ENCODE measurements at places on chromosomes 1 and 21.
A peak's percentile ranks its signal among the peaks of the same experiment; 100 is the strongest.

- no peak for DNase-seq
Measured at GRCh38 chr1:40310129-40310461, 7.0 kb downstream of the COL9A2 start.

DNA sequence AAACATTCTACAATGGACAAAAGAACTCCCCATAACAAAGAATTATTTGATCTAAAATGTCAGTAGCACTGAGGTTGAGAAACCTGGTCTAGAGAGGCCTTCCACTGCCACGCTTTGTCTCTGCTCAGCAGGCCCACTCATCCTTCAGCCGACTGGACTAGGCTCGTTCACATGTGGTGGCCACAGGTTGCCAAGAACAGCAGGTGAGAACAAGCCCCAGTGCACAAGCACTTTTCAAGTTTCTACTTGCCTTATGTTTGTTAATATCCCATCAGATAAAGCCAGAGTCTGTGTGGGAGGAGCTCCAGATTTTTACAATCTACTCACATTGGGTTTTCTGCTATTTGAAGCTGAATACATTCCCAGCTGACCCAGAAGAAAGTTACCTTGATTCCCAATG is 9.1 kb upstream of the EFHD2 start:
- no peak for DNase-seq

DNA sequence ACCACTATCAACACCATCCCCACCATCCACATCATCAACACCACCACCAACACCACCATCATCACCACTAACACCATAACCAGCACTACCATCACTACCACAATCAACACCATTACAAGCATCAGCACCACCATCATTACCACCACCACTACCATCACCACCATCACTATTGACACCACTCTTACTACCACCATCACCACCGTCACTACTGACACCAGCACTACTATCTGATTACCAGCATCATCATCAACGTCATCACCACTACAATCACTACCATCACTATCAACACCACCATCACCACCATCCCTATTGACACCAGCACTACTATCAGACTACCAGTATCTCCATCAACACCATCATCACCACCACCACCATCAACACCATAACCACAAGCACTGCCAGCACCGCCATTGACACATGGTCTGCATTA is 106.1 kb upstream of the RUNX3 start:
- no peak for DNase-seq

DNA sequence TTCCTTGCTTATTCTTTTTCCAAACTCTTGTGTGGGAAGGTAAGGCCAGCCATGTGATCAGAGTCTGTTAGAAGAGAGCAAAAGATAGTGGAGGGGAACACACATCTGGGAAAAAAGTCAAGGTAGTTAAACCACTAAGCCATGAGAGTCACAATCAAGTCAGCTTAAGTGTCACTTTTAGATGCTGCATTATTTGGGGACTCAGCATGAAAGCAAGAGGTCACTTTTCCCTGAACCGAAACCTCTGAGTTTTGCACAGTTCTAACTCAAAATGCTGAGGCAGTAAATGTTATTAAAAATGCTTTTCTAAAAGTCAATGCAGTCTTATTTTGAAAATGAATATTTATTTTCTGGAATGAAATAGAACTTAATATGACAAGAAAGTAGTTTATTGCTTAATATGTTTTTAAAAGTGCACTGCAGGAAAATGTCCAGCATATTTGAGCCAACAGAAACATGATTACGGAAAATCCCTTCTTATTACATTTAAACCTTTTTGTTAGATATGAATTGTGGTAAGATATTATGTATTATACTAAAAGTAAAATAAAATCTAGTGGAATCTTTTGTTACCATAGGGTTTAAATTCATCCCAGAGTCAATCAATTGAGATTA is 69.3 kb downstream of the RBM11 start:
- DNase-seq = no peak

DNA sequence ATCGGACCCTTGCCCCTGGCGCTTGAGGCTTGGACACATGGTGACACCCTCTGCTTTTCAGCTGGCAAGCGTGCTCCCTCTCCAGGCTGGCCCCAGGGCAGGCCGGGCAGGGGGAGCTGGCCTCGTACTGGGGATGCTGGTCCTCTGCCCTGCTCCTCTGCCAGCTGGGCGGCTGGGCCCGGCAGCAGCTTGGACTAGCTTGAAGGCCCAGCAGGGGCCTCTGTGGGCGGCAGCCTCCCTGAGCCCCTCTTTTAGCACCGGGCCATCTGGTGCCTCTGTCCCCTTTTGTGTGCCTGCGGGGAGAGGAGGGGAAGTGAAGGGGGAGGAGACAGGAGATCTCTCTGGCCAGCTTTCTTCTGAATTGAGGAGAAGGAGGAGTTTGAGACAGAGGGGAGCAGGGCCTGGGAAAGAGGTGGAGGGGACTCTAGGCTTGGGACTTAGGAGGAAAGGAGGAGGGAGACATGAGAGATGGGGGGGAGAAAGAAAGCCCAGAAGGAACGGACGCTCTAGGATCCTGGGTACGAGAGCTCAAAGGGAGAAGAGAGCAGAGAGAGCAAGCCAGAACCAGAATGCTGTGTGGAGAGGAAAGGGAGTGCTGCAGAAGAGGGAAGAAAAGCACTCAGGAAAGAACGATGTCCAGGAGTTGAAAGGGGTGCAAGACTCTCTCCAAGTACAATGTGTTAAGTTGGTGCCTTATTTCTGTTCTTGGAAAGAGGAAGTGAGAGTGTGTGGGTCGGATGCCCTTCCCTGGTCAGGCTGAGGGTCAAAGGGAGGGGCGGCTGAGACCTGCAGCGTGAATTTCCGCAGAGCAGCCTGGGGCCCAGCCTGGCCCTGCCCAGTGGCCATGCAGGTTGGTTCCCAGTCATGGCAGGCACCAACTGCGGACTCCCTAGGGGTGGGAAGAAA is 40.3 kb downstream of the IER5 start:
- peak; percentile 91 for DNase-seq

DNA sequence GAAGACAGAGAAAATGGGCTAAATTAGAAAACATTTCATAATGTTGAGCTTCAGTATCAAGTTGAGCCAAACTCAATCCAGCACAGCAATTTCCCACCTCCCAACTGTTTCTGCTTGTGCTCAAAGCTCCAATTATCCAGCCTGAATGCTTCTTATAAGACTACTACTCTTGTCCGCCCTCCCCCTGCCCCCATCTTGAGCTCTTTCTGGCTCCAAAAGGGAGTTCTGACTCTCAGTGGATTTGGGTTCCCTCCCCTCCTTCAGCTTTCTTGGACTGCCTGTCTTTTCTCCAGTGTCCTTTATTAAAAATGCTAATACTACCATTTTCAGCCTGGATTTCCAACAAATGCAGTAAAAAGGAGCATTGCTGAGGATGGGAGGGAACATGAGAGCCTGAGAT is 174.8 kb downstream of the ASTN1 start:
- DNase-seq = no peak

DNA sequence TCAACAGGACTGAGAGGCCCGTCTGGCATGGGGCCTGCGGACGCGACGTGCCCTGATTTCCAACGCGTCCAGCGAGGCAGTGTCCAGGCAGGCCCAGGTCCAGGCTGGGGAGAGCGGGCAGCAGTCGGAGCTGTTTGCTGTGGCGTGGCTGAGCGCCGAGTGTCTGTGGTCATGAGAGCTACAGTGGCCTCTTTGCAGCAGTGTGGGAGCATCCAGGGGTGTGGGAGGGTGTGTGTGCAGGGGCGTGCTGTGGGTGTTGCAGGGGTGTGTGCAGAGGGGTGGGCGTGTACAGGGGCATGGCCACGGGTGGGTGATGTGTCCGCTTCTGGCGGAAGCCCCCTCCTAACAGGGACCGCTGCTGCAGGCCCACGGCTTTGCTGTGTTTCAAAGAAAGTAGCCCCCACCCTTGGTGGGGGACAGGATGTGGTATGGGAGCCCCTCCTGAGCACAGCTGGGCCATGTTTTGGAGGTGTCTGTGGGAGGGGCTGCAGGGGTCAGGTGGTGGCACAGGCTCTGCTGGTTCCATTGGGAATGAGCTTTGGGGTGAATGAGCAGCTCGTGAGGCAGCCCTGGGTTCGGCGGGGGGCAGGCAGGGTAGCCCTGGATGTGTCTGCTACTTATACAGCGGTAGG is 17.7 kb downstream of the PLCH2 start:
- no peak for DNase-seq

DNA sequence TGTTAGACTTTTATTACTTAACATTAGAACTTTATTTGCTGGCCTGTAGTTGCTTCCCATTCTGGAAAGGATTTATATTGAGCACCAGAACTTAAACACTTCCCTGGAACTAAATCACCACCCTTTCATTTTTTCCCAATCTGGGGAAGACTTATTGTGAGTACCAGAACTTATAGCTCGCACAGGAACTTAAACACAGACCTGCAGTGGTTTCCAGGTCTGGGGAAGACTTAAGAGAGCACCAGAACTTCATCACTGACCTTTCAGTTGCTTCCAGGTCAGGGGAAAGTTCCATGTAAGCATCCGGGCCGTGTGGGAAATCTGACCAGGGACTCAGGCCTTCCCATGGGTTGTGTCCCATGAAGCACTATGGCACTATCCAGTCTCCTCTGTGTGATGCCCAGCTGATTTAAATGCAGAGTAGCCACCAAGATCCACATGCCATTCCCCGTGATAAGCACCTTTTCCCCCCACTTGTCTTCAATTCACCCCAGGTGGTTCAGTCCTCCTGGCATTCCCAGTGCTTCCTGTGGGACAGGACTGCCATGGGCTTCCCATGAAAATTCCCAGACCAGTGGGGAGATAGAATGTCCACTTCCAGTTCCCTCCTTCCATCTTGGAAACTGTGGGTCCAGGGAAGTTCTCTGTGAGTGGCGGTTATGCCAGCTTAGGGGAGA is 48.9 kb downstream of the C4BPA start:
- DNase-seq = no peak

- DNase-seq = no peak
Measured at GRCh38 chr21:46029186-46029924, 47.8 kb downstream of the COL6A1 start.

DNA sequence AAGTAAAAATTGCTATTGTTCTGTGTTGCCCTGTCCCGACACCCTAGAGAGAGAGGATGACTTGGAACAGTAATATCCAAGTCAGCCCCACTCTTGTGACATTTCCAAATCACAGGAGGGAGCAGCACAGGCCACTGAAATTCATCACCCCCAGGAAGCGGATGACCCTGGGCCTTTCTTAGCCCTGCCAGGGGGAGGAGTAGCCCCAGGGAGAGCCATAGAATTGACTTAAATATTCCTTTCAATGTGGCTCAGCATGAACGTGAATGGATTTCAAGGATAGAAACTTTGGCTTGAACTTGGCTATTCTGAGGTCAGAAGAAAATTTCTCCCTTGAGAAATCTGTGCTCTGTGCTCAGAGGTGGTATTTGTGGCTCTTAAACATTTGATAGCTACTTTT is 80.6 kb downstream of the CENPF start:
- no peak for DNase-seq

DNA sequence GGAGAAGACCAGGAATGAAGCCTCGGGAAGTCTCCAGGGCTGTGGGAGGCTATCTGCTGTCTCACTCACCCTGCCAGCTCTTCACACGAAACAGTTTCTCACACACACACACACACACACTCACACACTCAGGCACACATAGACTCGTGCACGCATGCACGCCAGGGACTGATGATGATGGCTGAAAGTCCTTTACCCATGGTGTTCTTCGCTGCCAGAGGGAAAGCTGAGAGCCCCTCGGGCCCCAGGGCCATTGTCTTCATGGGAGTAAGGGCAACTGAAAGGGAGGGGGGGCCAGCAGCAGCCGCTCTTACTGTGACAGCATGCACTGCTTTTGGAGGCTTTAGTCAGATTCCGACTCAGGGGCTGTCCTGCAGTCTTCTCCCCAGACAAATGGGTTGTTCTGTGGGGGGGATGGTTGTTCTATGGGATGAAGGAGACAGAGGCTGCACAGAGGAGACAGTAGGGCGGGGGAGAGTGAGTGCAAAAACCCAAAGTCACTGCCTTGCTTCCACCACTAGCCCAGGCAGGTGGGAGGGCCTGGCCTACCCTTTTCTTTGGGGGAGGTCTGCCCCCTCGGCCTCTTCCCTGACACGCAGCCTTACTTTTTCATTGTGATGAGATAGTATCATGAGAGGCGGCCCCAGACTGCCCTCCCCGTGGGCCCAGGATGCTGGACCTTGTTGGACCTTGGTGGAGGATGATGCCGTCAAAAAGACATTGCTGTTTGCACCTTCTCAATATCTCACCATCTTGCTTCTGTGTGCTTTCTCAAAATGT is 29.0 kb downstream of the STUM start:
- no peak for DNase-seq

DNA sequence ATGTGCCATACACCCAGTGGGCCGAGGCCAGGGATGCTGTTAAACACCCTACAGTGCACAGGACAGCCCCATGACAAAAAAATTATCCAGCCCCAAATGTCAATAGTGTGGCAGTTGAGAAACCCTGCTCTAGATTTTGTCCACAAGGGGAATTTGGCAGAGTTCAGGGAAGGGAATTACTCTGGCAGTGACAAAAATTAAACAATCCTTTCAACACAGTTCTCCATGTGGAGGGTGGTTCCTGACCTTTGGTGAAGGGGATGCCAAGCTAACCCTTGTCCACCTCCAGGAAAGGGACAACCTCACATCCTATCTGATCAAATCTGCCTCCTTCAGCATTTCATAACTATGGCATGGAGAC is 28.4 kb upstream of the CD84 start:
- DNase-seq = no peak

DNA sequence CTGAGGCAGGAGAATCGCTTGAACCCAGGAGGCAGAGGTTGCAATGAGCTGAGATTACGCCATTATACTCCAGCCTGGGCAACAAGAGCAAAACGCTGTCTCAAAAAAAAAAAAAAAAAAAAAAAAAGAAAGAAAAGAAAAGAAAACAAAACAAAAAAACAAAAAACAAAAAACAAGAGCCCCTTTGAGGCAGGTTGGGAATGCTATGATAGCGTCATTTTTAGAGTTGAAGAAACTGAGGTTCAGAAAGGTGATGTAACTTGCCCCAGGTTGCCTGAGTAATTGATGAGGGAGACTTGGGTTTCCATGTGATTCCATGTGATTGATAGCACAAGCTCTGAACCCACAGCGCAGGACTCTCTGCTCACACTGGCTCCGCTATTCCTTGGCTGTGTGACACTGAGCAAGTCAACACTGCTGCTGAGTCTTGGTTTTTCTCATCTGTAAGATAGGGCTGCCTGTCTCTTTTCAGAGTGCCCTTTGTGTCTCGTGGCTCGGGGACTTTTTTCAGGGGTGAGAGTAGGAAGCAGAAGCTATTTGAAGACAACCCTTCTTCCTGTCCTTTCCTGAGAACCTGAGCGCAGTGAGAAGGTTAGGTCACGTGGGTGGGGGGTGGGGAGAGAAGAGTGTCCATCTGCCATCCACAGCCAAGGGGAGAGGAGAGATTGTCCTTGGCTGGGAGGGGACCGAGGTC is 2.5 kb downstream of the CNR2 start:
- no peak for DNase-seq
